ENCODE measurements at places on chromosomes 3 and 15.
A peak's percentile ranks its signal among the peaks of the same experiment; 100 is the strongest.

DNA sequence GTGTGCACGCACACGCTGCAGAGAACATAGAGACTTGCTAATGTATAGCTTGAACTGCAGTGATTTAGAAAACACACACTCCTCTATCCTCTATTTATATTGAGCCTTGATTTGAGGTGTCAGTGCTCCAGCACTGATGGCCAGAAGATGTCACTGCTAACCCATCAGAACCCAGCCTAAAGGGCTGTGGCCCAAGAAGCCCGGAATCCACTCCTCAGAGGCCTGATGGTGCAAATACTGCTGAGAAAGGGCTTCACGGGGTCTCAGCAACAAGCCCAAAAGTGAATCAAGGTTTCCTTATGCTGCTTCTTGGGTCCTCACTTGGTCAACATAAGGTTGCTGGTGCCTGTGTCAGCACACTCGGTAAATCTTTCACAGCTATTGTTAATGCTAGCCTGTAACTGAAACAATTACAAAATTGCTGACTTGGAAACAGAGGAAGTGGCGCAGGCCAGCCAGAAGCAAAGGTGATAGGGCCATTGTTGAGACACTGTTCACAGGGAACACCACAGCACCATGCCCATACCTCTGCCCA, 60.3 kb downstream of the HEG1 start:
- DNase-seq = peak; percentile 53

GRCh38 chr15:37793851-37794250, 140.6 kb upstream of the TMCO5A start:
- DNase-seq = no peak

DNA sequence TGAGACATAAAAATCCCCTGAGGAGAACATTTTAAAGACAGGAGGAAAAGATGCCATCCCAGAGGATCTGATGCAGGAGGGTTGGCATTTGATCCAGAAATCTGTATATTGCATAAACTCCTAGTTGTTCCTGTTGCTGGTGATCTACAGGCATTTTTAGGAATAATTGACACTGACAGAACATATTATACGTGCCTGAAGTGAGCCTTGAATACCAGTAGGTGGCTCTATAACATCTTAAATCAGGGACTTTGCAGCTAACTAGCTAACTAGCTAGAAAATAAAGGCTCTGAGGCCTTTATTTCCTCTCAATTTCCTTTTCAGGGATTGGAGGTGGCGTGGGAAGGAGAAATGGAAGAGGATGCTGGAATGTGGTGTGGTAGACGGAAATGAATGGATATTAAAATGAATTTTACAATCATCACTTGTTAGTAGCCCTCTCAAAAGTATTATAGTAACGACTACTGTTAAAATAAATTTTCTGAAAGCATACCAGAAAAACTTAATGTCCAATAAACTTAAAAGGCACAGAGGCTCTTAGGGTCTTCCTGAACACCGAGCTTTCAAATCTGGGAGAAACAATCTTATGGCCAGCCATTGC, 73.8 kb upstream of the ZBED2 start:
- DNase-seq = no peak

DNA sequence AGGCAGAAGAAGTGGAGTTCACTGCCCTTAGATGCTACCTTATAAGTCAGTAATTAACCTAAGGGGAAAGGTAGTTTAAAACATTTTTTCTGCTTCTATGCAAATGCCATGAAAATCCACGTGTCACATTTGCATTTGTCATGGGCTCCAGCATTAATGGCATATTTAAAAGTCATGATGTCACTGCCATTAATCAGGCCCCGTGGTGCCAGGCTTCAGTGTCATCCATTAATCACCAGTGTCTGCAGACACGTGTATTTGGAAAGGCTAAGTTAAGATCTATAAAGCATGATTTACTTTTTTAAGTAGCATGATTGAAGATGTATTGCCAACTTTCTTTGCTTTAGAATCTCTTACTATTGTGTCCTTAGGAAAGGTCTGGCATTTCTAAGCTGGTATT, 857.8 kb downstream of the TUSC7 start:
- DNase-seq = no peak

DNA sequence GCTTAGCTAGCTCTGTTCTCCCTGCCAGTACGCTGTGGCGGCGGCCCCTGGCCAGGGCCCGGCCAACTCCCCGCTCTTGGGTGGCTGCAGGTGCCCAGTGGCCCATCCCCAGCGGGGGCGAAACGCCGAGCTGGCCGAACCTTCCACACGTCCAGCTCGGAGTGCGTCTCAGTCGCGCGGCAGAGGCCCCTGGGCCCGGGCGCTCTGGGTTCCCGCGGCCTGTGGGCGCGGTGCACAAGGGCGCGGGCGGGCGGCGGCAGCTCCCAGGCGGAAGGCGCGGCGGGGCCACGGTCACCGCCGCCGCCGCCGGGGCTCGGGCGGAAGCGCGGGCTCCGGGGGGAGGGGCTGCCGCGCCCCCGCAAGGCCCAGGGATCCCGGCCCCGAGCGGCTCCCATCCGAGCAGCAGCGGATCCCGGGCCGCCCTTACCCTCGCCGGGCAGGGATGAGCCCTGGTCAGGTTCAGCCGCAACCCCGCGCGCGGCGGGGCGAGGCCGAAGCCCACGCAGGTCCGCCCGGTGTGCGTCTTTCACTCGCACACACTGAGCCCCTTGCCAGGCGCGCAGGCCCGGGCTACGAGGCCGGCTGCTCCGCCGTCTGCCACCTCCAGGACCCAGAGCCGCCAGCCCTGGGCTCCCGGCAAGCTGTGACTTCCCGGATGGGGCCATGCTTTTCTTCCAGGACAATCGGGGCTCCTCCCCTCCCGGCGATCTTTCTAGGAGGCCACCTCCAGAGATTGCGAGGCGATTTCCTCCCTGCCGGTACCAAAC, 54.2 kb downstream of the CCDC54 start:
- DNase-seq = peak; percentile 36

DNA sequence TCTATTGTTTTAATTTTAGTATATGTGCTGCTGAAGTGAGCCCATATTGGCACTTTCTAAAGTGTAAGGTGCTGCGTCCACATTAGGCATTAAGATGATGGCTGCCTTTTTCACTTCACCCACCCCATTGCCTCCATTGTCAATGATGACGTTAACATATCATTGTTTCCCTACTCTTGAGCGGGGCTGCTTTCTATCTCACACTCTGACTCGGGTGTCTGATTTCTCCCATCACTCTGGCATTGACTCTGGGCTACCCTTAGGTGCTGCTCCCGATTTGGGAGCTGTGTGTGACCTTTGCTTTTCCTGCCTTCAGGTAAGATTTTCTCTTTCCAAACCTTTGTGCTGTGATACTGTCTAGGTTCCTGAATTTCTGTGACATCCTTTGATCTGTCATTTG, 28.8 kb downstream of the CGNL1 start:
- no peak for DNase-seq

- DNase-seq = no peak
Observed at GRCh38 chr3:105518806-105519418, 152.2 kb downstream of the ALCAM start.

- no peak for DNase-seq
Observed at GRCh38 chr15:56366211-56366610, 985 bp downstream of the TEX9 start.

DNA sequence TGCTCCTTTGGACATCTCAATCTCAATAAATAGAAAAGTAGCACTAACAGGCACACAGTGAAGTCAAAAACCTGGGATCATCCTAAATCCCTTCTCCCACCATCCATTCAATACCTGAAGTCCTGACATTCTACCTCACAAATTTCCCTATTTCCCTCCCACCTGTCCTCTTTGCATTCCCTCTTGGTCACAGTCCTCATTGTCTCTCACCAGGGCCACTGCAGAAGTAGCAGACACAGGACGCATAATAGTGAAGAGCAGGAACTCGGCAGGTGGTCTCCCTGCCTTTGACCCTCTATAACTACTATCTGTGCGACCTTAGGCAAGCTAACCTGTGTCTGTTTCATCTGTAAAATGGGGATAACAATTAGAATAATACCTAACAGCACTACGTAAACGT, 2.3 kb downstream of the THOC7 start:
- no peak for DNase-seq

DNA sequence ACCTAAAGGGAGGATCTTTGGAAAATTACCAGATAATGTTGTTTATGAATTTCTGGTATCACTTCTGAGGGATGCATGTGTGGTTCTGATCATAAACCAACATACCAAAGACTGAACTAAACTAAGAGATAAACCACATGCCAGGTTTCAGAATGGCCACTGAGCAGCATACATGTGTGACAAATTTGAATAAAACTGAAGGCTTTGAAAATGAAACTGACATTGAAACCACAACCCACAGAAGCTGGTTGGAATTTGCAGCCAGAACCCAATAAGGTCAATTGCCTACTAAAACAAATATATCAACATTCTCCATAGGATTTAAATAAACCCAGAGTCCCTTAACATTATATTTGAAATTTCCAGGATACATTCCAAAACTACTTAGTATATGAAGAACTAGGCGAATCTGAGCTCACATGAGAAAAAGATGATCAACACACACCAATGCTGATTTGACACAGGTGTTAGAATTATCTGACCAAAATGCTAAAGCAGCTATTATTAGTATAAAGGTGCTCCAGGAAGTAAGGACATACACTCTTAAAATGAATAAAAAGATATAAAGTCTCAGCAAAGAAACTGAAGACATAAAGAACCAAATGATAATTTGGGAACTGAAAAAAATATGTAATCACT, 125.0 kb downstream of the ZNF280D start:
- no peak for DNase-seq

- DNase-seq = no peak
Observed at GRCh38 chr3:36648241-36649034, 115.9 kb downstream of the DCLK3 start.

GRCh38 chr15:90816401-90817116, 51.8 kb upstream of the FURIN start:
- no peak for DNase-seq

- no peak for DNase-seq
Observed at GRCh38 chr3:154656486-154656885, 226.5 kb upstream of the GPR149 start.

DNA sequence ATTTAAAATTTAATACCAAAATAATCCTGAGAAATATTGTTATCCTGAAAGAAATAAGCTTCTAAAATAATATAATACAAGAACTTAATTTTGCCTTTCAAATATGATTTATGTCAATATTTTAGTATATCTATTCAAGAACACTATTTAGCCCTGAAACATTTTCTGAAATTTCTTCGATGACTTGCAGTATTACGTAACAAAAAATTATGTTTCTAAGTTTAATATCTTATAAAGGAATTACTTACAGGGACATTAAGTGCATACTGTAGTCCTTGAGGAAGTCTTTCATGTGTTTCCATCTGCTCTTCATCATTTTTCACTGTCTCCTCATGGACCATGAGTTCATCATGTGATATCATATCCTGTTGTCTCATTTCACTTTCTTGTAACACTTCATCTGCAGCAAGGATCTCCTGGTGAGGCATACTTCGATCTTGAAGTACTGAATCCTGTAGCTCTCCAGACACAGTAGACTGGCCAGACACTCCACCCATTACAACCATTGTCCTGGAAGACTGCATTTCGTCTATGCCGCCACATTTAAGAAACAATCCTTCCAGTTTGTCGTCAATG, 62.0 kb downstream of the ZNF148 start:
- DNase-seq = no peak

DNA sequence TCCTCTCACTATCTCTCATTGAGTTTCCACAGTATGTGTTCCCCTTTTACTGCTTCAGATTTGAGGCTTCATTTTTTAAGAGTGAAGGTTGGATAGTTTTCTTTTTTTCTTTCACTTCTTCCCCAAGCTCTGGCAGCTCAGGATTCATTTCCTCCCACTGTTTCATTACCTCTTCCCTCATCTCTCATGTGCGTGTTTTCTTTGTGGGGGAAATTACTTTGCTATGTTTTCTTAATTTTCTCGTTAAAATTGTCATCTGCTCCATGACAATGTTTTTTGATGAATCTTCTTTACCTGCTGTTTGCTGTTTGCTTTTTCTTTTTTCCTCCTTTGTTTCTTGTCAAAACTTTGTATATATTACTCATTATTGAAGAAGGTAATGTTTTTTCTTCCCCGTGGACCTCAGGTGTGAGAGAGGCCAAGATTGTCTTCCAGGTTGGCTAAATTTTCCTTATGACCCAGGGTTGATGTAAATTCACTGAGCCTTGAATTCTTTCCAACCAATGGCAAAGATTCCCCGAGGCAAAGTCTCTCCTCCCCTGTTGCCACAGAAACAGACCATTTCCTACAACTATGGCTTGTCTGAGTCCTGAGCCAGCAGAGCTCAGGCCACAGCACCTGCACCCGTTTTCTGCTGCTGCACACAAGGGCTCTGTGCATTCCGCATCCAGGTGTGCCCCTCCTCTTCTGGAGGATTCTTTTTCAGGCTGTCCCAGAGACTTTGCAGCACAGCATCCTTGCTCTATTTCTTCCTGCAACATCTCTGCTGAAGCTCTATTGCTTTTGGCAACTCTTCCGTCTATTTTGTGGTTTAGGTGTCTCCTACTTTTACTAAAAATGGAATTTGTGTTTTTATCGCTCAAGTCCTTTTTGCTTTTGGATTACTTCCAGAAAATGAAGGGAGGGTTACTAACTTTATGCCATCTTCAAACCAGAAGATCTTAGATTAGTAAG, 66.1 kb downstream of the NOX5 start:
- DNase-seq = no peak

GRCh38 chr15:29312387-29312786, 42.8 kb upstream of the NSMCE3 start:
- no peak for DNase-seq

DNA sequence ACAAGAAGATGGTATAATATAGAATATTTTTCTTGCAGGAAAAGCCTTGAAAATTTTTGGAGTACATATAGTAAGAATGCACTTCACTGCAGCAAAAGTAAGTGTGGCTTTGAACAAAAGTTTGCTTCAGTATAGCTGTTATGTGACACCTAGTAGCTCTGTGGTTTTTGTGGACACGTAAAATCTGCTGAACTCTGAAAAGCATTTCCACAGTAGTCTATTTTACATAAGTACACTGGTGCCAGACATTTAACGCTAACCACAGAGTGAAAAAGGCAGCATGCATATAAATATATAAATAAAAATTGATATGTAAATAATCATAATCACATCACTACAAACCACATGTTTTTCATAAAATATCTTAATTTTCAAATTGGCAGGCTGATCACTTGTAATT, 39.8 kb downstream of the CGGBP1 start:
- no peak for DNase-seq

- DNase-seq = no peak
Observed at GRCh38 chr3:16304061-16305010, 39.3 kb downstream of the OXNAD1 start.

- no peak for DNase-seq
Observed at GRCh38 chr3:171649267-171649666, 161.0 kb downstream of the PLD1 start.
